IMR-90 (cell line): ENCODE measurements at places on chromosomes 4 and X. TPM values are rescaled to one million over a fixed set of nuclear protein-coding genes. Genes with fewer than 3 reads are reported as not detected.

DNA sequence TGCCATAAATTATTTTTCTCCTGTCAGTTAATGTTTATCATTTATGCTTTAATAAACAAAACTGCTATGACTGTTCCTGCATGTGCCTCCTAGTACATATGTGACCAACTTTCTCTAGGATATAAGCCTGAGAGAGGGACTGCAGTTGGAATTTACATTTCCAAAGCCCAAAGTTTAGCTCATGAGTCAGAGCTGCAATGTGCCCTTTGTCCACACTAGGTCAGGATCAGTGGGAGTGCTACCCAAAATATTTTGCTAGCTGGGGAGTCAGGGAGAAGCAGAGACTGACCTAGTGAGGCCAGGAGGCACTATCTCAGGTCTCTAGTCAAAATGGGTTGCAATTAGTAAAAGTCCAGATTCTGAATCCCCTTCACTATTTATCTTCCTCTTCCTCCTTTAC lies 92.7 kb downstream of the AR start:
- no peak for DNase-seq

- DNase-seq, result peak; percentile 73
These were observed 37.4 kb downstream of the MID1 start for GRCh38 chrX:10582945-10583344.

DNA sequence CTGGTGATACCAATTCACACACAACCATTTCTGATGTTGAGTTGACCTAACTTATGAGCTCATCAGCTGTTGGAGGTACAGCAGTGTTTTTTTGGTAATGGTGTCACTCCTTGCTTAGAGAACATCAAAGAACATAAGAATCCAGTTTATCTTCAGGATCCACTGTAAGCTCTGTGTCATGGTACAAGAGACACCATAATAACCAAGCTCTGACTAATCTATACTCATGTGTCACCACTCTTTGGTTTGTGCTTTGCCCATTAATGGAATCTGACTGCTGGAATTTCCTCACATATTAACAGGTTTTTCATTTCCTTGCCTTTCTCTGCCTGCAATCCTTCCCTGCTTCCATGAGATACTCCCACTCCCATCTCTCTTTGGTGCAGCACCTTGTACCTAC lies 735.1 kb upstream of the LCORL start:
- DNase-seq, result no peak

GRCh38 chr4:74166135-74166534 lies 8.2 kb downstream of the MTHFD2L start:
- DNase-seq, result no peak

GRCh38 chr4:52249581-52249980 lies 198.5 kb downstream of the SPATA18 start:
- no peak for DNase-seq

DNA sequence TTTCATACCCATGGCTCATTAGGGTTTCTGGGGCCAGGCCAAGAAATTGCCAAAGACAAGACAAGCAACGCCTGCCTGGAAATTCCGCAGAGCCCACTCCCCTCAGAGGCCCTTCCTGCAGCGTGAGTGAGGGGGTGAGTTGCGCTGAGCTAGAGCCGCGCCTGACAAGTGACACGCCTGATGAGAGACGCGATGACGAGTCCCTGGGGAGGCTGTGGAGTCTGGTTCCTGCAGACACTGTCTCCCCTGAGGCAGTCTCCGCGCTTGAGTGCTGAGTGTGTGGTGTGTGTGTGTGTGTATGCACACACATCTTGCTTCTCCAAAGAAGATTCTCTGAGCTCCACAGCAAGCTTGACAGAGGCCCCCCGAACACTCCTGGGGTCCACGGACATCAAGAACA lies 269.8 kb downstream of the BCOR start:
- no peak for DNase-seq

- no peak for DNase-seq
These were observed 53.8 kb downstream of the ZFYVE28 start for GRCh38 chr4:2364654-2365053.

DNA sequence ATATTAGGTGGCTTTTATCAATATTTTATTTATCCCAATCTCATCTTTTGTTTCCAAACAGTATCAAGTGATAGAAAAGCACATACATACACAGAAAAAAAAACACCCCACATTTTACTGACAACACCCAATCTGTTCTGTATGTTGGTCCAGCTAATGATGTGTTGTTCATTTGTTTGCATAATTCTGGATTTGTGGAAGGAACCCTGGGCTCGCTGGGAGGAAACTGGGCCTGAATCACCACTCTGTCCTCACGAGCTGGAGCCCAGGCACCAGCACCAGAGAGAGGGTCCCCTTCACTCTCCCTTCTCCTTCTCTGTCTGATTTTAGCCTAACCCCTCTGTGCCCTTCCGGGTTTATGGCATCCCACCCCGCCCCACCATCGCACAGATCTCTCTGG lies 79.8 kb downstream of the PSAPL1 start:
- DNase-seq, result peak; percentile 42

GRCh38 chr4:52555356-52555716 lies 103.8 kb downstream of the USP46 start:
- no peak for DNase-seq

GRCh38 chrX:53440621-53441517 lies 6.7 kb upstream of the HSD17B10 start:
- DNase-seq, result peak; percentile 34

DNA sequence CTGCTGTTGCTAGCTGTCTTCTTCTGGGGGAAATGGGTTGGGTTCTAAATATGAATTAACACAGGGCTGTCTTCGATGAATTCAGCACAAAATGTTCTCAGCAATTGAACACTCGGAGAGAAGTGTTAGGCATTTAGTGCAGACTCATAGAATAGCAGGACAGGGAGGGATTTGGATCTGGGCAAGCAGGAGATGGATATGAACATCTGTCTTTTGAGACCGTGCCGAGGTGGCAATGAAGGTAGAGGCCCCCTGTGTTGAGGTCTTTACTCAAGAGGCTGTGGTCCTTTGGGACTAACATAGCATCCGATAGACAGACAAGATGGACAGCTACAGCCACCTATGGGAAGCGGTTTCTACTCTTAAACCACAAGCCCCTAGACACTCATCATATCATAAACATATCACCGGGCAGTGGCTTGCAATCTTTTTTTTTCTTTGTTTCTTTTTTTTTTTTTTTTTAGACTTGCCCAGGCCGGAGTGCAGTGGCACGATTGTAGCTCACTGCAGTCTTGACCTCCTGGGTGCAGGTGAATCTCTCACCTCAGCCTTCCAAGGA lies 6.7 kb downstream of the CD99 start:
- DNase-seq, result peak; percentile 74

- DNase-seq, result no peak
These were observed 170.6 kb downstream of the ZC4H2 start for GRCh38 chrX:64805683-64806082.

DNA sequence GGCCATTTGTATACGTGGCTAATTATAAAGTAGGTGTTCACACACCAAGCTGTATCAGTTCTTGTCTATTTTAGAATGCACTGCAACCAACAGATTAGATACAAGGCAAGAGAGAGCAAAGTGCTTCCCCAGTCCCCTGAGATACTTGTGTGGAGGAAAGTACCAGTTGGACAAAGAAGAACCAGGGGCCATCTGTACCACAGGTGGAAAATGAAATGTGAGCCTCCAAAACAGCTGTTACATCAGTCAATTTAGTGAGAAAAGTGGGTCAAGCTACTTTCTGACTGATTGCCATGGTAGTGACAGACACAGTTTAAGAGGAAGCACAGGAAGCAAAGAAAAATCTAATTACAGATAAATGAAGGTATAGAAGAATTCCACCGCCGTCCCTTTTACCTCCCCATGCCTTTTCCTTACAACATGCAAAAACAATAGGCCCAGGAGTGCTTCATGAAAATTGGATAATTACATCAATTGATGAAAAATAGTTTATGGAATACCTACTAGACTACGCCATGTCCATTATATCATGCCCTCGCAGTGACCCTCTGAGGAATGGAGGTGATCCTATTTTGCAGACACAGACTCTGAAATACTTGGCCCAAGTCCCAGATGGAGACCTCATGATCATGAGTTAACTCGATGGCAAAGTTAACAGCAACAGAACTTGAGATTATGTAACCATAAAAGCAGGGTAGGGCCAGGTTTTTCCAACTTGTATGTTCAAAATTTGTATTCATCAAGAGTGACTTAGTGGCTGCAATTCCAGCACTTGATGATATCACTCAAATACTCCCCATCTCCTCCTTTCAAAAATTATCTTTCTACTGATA lies 15.8 kb downstream of the SMPX start:
- DNase-seq, result no peak

DNA sequence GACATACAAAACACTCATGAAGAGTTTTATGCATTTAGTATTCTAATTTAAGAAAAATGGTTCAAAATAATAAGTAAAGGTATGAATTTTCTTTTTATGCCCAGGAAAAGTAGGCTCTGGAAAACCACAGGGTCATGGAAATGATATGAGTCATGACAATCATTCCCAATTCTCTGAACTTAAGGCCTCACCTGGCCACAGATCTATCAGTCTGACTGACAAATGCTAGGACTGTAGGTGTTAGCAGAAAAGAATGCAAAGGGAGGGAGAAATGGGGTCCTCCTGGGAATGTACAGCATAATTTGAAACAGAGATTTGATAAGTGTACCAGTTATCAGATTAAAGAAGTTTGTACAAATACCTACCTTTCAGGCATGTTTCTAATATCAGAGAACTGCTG lies 270.5 kb upstream of the ARSJ start:
- DNase-seq, result no peak

GRCh38 chrX:125319646-125320521 lies at the start of gene TEX13C:
TEX13C (plus strand) TSS chrX:125319871; CDS start chrX:125320120, 249 bp downstream.
- DNase-seq, result no peak

DNA sequence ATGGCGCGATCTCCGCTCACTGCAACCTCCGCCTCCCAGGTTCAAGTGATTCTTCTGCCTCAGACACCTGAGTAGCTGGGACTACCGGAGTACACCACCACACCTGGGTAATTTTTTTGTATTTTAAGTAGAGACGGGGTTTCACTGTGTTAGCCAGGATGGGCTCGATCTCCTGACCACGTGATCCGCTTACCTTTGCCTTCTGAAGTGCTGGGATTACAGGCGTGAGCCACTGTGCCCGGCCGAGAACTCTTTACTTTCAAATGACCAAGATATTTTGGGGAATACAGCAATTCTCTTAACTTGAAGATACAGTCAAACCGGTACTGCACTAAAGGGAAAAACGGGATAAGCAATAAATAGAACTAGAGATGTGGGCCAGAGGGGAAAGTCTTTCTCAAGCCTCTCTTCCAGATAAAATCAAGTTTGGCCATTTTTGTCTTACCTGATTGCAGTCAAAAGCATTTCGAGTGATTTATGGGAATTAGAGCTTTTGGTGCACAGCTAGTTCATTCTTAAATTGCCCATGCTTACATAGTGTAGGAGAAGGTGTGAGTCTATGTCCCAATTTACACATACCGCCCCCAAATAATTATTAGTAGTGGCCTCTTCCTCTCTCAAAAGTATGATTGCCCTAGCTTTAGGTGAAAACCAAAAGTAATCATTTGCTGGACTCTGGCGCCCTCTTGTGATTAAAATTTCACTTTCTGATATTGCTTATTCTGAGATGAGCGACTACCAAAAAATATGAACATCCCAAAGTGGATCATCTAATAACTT lies 53.2 kb upstream of the ABCG2 start:
- DNase-seq, result peak; percentile 46

- no peak for DNase-seq
These were observed 118.8 kb downstream of the GATB start for GRCh38 chr4:151641983-151642382.

- DNase-seq, result no peak
These were observed 267.0 kb downstream of the FRMPD4 start for GRCh38 chrX:12405306-12405705.

DNA sequence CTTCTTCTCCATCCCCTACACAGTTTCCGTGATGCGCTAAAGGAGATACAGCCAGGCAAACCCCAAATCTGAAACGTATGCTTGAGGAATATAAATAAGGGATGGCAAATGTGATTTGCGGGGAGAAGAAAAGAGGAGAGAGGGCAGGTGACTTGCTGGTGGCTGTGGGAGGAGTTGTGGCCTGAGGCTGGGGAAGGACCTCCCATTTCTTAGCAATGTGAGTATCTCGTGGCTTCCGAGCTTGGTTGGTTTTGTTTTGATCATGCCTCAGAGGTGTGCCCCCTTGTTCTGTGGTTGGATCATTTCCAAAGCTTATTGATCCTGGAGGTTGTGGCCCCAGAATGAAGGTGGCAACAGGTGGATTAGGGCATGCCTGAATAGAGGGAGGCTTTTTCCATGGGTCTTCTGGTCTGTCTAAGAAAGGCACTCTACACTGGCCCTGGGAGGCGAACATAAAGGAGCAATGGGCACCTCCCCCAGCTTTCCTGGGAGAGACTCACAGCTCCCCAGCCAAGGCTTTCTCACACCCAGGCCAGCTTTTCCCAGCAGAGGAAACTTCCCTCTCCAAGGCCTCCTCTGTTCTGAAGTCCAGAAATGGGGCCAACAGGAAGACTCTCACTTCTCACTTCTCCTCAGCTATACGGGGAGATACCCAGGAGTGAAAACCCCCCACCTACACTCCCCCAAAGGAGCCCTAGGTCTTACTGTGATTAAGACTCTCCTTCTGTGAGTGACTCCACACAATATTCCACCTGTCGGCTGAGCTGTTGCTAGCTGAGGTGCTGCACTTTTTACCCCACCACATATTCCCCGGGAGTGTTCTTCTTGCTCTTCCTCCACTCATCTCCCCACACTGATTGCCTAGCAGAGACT lies 40.0 kb downstream of the C4orf51 start:
- no peak for DNase-seq

- no peak for DNase-seq
These were observed 858.4 kb downstream of the ADGRL3 start for GRCh38 chr4:62058571-62058970.

DNA sequence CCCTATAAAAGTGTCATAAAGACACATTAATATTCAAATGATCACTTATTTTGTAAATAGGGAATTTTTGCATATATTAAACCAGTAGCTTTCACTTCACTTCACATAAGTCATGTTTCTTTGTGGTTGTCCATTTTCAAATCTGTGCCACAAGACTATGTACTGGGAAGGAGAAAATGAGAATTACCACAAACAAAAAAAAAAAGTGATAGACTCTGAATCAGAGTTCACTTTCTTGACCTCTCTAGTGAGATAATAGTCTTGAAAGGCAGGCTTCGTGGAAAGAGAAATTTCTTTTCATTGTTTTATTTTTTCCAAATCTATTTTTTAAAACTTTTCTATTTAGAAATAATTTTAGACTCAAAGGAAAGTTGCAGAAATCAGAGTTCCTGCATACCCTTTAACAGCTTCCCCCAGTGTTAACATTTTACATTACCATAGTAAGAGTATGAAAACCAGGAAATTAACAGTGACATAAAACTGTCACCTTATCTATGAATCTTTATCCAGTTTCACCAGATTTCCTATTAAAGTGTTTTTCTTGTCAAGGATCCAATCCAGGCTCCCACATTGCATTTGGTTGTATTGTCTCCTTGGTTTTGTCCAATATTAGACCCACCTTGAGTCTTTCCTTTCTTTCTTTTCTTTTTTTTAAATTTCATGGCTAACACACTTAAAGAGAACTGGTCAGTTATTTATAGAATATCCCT lies 215.4 kb upstream of the PGRMC2 start:
- DNase-seq, result no peak

The STS gene
- 3.4 and 3.6 TPM in 2 replicates for total RNA-seq

The ZCCHC18 gene
- 0.36 and 0.83 TPM in 2 replicates for total RNA-seq

The CT45A3 gene
- not detected in 2 replicates for total RNA-seq

The PDGFRA gene
- 157 and 168 TPM in 2 replicates for total RNA-seq

The CDS1 gene
- total RNA-seq, result under 0.01 TPM in 1 of 2 replicates, not detected in the other

The LSM6 gene
- 13.4 and 33.1 TPM in 2 replicates for total RNA-seq

The PWWP3B gene
- not detected in 2 replicates for total RNA-seq

The SMIM10 gene
- 2.3 and 3.6 TPM in 2 replicates for total RNA-seq

The FRAS1 gene
- under 0.01 TPM in 2 replicates for total RNA-seq

The FGG gene
- not detected in 2 replicates for total RNA-seq

The IL2RG gene
- total RNA-seq, result not detected in 2 replicates
